Fibroblast of upper back skin (primary cell): ENCODE measurements at places on chromosomes 3 and 15.

DNA sequence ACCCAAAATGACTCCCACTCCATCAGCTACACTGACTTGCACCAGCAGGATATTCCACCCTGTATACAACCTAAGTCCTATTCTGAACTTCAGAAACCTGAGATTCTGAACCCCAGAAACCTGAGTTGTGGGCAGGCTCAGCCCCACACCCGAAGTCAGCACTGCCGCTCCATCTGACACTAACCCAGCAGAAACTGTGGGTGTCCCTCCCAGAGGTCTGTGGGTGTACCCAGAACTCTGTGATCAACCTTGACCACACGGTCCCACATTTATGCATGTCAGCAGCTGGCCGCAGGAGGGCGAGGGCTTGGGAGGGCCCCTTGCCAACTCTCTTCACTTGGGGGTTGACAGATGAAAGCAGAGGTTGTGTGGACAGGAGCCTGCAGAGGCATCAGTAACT is 9.3 kb downstream of the OXTR start:
- DNase-seq: no peak

DNA sequence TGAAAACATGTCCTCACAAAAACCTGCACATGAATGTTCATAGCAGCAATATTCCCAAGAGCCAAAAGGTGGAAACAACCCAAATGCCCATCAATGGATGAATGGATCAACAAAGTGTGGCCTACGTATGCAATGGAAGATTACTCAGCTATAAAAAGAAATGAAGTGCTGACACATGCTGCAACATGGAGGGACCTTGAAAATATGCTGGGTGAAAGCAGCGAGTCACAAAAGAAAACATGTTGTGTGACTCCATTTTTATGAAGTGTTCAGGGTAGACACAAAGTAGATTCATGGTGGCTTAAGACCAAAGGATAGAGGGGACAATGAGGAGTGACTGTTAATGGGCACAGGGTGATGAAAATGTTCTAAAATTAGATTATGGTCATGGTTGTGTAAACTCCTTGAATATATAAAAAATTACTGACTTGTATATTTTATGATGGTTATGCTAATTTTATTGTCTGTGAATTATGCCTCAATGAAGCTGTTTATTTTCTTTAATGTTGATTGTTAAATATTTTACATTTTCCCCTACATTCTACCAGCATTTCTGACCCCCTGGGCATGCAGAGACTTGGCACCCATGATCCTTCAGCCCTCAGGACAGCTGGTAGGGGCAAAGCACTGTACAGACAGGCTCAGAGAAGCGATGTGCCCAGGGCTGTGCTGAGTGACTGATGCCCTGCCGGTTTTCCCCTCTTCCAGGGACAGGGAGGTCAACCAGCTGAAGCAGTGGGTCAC is 37.8 kb downstream of the CFAP100 start:
- peak; percentile 30 for DNase-seq

DNA sequence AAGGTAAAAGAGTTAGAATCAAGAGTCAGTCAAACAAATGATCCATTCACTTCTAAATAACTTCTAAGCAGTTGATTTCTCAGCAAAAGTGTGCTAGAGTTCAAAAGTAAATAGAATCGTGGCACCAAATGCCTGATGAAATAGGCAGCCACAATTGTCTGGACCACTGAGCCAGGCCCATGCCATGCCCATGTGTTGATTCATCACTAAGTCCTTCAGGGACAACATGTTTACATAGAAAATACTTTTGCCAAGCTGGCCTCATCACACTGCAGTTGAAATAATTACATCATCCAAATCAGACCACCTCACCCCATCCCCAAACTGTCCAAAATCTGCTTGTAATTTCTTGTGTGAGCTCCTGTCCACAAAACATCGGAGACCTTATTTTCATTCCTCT is 216.3 kb downstream of the IGSF11 start:
- DNase-seq: peak; percentile 55

- DNase-seq: no peak
These were observed 29.9 kb upstream of the CCR2 start for GRCh38 chr3:46324036-46324435.

- DNase-seq: peak; percentile 99
These were observed 12.1 kb downstream of the OSBPL10 start for GRCh38 chr3:31968927-31969418.

DNA sequence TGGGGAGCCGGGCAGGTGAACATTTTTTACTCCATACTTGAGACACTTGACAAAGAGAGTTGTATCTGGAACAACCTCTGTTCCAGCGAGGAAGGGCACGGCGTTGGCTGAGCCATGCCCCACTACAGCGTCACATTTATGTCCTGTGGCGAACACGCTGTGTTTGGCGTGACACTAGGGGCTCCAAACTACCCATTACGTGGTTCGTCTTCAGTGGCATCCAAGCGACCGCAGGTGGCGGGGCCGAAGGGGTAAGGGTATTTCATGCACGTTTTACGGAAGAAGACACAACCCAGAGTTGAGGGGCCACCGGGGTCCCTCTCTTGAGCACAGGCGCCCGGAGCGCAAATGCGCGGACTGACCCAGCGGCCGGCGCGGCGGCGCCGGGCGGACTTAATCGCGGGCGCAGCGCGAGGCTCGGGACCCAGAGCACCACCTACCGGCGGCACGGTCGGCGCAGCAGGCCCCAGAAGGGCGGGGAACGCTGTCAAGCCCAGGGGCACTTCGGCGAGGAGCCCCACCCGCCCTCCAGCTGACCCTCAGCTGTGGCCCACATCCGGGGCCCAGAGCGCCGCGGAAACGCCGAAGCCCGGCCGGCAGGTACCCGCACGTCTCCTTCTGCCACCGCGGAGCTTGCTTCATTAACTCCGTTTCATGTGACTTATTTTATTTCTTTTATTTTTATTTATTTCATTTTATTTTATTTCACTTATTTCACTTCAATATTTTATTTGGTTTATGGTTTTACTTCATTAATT is 36.4 kb upstream of the TRIM71 start:
- peak; percentile 63 for DNase-seq

DNA sequence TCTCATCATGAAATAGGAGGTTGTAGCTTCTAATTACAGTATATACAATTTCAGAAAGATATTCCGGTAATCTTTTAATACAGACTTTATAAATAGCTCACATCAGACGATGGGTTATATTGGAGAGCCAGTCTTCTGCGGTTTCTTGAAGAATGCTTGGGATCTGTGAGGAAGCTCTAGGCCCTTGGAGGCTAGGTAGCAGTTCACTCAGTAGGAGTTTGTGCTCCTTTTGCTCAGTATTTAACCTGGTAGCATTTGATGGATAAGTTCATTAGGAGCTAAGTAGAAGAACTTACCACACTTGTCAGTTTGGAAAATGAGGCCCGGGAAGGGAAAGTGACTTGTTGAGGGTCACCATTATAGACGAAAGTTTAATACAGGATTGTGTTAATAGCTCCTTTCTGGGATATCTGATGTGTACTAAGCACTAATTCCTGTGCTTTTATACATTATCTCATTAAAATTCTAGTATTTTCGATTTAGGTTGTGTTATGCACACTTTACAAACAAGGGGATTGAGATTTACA is 2.8 kb downstream of the FNDC3B start:
- DNase-seq: peak; percentile 52

GRCh38 chr15:49979705-49980382 is 139.2 kb downstream of the ATP8B4 start:
- DNase-seq: peak; percentile 16

DNA sequence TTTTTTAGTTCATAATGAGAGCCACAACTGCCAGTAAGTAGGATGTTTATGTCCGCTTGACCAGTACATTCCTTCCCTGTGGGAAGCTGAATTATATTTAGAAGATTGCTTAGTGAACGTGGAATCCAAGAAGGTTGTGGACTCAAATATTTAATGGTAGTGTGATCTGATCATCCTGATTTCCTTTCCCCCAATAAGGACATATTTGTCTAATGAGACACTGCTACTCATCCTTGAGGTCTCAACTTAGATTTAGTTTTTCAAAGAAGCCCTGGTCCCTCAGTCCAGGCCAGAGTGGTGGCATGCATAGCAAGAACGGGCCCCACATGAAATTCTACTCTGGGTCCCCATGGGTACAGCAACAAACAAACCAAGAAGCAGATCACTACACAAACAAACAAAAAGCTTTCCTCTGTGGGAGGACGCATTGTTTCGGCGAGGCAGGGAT is 60.8 kb downstream of the USP13 start:
- peak; percentile 83 for DNase-seq

DNA sequence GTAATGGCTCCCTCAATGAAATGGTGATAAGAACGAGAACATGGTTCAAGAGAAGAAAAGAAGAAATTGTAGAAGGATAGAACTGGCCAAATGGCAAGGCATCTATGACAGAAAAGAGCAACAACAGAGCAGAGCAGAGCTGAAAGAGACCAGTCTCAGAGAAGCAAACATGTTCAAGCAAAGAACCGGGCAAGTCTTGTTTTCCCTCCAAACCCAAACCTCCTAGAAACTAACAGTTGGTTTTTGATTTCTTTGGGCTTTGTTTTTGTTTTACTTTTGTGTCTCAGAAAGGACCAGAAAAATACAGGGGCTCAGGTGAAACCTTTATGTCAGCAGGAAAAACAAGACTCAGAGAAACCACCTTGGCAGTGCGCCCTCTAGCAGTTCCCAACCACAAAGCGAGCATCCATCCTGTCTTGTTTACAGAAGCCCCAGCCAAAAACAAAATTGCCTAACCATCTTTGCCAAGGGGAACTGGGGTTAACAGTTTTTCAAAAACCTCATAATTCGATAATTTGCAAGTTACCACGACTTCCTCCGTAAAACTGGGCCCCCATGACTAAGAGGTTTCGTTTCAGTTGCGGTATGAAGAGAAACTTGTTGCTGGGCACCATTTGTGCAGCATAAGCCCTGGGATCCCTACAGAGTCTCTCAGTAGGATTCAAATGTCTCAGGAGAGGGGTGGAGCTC is 159.2 kb upstream of the SLC24A5 start:
- DNase-seq: no peak

DNA sequence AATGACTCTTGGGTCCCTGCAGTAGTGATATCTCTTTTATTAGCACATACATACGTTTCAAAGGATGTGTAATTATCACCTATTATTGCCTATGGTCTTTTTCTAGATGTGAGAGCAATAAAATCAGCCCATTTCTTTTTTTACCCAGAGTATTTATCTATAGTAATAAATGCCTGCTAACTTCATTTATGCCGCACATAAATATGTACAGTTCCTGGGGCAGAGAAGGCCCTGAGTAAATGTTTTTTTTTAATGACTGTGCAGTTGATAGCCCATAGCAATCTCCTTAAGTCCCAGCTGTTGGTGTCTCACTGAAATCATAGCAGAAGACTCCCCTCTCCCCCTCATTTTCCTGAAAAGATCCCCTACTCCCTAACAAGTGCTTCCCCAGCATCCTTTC is 16.7 kb downstream of the RAB8B start:
- DNase-seq: no peak

GRCh38 chr3:76051145-76051544 is 265.8 kb upstream of the ZNF717 start:
- DNase-seq: peak; percentile 27

DNA sequence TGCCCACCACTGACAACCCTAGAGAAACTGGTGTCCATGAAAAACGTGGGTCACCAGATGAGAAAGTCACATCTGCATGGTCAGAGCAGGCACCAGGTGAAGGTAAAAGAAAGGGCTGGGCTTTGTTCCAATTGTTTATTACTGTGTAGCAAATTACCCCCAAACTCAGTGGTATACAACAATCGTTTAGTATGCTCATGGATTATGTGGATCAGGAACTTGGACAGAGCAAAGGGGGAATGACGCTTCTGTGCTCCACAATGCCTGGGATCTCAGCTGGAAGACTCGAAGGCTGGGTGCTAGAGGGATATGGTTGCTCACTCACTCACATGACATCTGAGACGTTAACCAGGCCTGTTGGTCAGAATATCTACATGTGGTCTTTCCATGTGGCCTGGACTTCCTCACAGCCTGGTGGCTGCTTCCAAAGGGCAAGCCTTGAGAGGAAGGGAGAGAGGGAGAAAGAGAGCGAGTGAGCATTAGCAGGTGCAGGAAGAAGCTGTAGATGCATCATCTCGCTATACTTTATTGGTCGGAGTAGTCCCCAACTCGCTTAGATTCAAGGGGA is 44.9 kb downstream of the LPP start:
- no peak for DNase-seq

DNA sequence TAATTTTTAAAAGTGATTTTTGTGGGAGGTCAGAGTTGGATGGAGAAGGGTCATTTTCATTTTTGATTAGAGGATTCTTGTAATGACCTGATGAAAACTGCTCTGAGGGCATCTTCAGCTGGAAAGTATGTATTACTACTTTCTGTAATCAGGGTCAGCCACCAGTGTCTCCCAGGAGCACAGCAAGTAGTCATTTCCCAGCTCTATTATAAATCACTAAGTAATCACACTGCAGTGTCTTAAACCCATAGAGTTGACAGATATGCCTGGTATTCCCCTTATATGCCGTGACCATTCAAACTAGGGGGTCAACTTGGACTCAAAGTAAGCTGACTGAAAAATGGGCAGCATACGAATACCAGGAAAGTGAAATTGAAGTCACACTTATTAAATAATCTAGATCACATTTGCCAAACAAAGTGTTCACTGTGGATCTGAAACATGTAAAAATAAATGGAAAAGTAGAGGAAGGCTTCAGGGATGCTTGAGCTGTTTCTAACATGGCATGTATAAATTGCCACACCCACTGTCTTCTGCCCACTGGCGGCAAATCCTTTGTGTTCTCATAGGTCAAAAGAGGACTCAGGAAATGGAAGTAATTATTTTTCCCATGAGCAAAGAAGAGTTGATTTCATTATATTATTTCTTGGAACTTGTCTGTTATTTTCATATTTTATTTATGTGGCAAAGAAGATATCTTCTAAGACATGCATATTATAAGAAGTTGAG is 105.7 kb downstream of the MBNL1 start:
- DNase-seq: peak; percentile 47

GRCh38 chr3:179330438-179330837 is 7.6 kb downstream of the ZNF639 start:
- peak; percentile 18 for DNase-seq

DNA sequence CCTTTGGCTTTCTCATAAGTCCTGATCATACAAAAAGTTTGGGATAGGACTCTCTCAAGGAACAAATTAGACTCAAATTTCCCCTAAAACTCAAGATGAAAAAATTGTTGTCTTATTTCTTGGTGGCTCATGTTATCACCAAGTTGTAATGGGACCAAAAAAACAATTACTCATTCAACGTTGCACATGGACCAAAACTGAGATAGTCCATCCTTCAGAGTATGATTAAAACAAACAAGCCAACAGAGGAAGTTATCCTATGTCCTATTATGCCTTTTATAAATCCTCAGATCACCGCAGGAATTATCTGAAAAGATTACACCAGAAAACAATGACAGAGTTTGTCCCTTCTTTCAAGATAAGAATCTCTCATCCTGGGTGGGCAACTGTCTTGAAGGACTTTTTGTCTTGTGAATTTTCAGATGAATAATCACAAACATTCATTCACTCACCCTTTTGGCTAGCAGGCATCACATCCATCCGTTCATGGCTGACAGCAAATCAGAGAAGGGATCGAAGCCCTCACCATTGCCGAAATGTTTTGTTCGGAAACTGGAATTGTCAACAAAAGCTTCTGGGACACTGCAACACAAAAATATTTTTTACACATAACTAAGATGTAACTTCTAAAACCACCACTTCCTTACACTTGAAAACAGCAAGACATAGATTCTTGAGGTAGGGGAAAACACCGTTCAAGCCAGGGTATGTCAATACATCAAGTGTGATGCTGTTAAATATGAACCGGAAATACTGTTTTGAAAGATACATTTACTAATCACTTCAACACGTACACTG is 90.4 kb downstream of the FOXP1 start:
- DNase-seq: no peak

- DNase-seq: no peak
These were observed 8.7 kb downstream of the PXYLP1 start for GRCh38 chr3:141240286-141240685.

- no peak for DNase-seq
These were observed 199.9 kb downstream of the MFSD1 start for GRCh38 chr3:159001711-159002110.
